ENCODE measurements at places on chromosomes 11 and 22. TPM values are rescaled to one million over a fixed set of nuclear protein-coding genes. Genes with fewer than 3 reads are reported as not detected.

- no peak for DNase-seq
Measured at GRCh38 chr11:103484545-103484944, 375.3 kb downstream of the DYNC2H1 start.

- DNase-seq: no peak
Measured at GRCh38 chr11:4086575-4087353, 7.8 kb upstream of the RRM1 start.

GRCh38 chr11:44817207-44817949, 90.6 kb downstream of the TSPAN18 start:
- no peak for DNase-seq

GRCh38 chr11:103901656-103902055, 134.8 kb upstream of the DDI1 start:
- DNase-seq: no peak

- no peak for DNase-seq
Measured at GRCh38 chr11:20249796-20250195, 89.5 kb upstream of the DBX1 start.

DNA sequence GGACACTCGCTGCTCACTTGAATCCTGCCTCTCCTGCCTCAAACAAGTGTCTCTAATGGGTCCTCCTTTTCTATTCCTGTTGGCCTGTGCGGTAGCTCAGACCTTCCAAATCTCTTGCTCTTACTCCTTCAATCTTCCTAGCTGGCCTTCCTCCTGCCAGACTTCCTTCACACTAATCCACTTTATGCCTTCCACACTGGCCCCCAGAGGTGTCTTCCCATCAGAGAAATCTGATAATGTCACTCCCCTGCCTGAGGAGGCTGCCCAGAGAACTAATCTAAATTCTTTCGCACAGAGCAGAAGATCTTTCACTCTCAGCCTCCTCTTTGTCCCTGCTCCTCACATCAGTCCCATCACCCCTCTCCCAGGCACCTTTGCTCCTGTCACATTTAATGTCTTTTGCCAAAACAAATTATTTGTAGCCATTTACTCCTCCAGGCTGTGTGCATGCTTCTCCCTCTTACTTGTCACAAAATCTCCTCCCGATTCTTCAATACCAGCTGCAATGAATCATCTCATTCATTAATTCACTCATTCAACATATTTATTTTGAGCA, 175.7 kb downstream of the MAML2 start:
- no peak for DNase-seq

C11orf86 gene
- not detected for total RNA-seq

GRCh38 chr11:119501777-119502405, 78.9 kb upstream of the THY1 start:
- no peak for DNase-seq

DNA sequence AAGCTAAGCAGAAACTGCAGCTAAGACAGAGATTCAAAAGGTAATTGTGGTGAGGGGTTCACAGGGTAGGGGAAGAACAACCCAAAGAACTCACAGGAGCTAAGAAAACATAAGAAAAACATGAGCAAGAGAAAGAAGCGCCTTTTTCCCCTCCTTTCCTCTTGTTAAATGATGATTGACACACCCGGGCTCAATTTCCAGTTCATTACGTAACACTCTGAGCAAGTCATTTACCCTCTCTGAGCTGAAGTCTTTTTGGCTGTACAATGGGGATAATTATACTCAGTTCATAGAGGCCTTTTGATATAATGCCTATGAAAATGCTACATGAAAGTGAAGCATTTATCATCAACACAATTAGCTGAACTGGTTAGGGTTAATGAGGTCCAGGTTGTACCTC, 17.2 kb downstream of the LRP4 start:
- DNase-seq: no peak

GRCh38 chr22:32052936-32053791, 10.1 kb downstream of the SLC5A1 start:
- no peak for DNase-seq

DNA sequence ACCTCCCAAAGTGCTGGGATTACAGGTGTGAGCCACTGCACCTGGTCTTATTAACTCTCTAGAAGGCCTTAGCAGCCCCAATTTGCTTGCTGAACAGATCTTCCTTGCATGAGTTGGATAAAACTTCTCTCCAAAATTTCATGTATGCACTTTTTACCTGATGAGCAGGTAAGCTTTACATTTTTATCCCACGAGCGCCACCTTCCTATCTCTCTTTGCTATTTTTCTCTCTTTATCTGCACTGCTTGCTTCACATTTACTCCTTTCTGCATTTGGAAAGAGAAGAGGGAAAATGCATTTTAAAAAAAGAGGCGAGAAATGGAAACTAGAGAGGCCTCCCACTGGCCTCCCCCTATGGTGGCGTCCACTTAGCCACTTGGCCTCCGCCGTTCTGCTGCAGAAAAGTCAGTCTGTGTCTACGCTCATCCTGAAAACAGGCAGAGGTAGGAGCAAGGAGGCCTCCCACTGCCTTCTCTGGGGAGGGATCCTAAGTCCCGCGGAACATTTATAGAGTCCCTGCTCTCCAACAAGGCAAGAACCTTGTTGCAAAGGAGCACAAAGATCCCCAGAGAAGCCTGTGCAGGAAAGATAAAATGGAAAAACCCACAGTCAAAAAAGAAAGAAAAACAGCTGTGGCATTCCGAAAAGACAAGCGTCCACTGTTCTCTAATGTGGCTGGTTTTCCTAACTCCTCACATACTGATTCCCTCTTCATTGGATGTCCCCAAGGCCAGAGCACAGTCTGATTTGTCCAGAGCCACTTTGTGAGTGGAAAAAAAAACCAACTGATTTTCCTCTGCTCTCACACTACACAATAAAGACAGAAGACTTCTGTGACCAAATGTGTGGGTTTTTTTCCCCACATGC, 62.2 kb upstream of the INCENP start:
- DNase-seq: no peak

CHADL gene
- 1.9 TPM for total RNA-seq

DNA sequence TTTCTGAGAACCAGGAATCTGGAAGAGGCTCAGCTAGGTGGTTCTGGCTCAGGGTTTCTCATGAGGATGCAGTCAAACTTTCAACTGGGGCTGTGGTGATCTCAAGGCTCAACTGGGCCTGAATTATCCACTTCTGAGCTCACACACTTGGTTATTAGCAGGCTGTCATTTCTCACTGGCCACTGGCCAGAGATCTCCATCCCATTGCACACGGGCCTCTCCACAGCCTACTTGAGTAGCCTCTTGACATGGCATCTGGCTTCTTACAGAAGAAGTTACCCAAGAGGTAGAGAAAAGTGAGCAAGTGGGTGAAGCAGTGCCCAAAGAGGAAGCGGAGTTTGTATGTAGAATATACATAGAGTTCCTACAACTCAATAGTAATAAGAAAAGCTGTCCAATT, 16.0 kb downstream of the CALCA start:
- DNase-seq: no peak

DNA sequence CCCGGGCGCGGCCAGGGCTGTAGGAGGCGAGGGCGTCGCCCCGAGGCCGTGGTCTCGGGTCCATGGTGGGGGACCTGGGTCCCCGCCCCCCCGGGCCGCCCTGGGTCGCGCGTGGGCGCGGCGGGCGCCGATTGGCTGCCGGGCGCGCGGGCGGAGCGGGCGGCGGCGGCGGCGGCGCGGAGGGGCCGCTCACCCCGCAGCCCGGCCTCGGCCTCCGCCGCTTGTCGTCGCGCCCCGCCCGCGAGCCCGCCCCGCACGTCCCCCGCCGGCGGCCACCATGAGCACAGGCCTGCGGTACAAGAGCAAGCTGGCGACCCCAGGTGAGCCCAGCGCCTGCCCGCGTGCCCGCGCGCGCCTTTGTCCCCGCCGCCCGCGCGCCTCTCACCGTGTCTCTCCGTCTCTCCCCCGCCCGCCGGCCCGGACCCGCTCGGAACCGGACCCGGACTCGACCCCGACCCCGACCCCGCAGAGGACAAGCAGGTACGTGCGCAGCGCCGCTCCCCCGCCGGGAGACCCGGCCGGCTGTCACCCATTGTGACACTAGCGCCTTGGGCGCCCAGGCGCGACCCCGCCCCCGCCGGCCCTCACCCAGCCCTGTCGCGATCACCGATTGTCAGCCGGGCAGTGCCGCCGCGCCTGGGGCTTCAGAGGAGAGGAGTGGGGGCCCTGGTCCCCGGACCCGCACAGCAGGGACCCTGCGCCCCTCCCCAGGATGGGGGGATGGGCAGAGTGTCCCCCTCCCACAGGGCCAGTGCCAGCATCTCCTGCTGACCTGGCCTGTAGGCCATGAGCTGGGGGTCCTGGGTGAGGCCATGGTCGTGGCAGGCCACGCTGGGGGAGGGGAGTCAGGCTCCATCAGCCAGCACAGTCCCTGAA, at the start of gene SEPTIN5:
Gene SEPTIN5 (plus strand): TSS at position 192 of the 876 bp plus-strand sequence. CDS start 86 bp downstream, at position 278.
- DNase-seq: no peak

GRCh38 chr11:46461461-46461927, 69.9 kb upstream of the CHRM4 start:
- DNase-seq: peak; percentile 13

- DNase-seq: no peak
Measured at GRCh38 chr11:75307058-75307457, 44.4 kb downstream of the ARRB1 start.

DNA sequence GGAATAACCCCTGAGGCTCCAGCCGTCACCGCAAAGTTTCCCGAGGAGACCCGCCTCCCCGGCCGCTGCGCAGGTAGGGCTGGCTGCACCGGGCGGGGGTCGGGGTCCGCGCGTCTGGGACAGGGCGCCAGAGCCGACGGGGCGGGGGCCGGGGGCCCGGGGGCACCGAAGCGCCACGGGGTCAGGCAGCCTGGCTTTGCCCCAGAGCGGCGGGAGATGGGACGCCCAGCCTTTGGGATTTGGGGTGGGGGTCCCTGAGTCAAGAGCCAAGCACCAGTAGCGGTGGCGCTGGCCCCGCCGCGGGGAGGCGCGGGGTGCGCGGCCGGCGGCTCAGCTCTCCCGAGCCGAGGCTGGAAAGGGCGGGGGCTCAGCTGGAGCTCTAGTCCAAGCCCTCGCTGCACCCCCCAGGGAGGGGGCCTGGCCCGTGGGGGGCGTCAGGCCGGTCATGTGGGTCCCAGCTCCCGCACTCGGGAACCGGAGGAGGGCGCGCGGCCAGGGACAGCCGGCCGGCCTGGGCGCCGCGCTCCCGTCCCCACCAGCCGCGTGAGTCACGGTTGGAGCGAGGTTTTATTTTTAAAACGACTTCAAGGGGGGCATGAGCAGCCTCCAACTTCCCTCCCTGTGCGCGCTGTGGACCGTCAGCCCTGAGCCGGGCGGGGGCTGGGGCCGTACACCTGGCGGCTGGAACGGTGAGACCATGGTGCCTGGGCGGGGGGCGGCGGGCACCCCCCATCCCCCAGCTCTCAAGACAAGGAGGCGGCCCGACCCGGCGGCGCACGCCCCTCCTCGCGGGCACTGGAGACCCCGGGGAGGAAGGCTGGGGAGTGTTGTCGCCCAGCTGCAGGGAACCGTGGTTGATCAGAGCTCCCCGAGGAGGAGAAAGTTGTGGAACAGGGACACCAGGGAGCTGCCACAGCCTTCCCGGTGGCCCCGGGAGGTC, 626 bp downstream of the FLRT1 start:
- peak; percentile 55 for DNase-seq

DNA sequence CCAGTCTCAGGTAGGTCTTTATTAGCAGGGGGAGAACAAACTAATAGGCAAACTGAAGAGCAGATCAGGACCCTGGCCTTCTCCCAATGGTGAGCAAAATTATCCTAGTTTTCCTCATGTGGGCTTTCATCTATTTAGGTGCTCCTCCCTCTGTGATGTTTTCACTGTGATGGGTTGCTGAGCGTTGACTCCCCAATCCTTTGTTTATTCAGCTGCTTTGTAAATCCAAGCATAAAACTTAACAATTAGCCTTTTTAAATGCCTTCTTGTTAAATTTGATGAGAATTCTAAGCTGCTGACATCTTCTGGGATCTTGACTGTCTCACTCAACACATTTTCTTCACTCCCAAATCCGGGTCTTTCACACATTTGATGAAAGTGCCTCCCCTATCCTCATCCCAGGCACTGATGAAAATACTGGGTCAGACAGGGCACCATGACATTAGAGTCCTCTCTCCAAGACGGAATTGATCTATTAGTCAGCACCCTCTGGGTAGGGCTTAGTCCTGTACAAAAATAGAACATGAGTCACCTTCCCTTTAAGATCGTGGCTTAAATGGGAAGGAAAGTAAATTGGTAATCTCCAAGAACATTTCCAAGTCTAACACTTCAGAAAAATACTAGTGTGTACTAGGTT, 199.3 kb upstream of the ISX start:
- DNase-seq: no peak

DNA sequence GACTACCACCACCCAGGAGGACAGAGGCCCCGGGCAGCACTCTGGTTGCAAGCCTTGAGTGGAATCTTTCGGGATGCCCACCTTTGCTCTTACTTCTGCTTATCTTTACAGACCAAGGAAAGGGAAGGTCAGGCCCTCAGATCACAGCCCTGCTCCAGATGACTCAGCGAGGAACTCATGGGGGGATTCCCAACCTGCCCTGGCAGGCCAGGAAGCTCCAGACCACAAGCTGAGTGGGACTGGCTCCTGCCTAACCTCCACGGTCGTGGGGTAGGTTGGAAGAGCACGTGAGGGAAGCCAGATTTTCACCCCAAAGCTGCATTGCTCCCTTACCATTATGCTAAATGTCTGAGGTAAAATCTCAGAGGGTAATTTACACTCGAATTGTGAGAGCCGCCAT, 11.8 kb downstream of the TBC1D10A start:
- no peak for DNase-seq

- no peak for DNase-seq
Measured at GRCh38 chr22:44329179-44329796, 16.5 kb upstream of the SHISAL1 start.

GRCh38 chr11:86800076-86800959, at the start of gene PRSS23:
PRSS23 (plus strand) TSS chr11:86800542; CDS start chr11:86807644, 7,102 bp downstream.
- peak; percentile 57 for DNase-seq

DNA sequence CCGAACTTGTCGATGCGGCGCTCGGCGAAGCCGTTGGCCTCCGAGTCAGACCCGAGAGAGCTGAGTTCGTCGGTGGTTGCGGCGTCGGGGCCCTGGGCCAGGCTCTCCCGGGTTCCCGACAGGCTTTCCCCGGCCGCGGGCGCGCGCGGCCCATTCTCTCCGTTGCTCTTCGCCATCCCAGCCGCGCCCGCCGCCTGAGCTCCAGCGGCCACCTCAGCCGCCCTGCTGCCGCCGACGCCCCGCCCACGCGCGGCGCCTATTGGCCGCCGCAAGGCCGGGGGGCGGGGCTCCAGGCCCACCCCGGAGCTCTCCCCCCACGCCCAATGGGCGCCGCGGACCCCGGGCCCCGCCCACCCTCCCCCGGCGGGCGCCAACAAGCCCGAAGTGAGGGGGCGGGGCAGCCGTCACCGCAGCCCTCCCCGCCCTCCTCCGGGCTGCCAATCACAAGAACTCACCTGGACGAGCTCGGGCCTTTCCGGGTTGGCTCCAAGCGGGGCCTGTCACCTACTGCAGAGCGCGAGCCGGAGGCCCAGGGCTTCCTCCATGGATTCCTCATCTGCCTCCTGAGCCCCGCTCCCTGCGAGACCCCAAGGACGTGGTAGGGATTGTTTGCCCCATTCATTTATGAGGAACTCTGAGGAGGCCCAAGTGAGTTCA, at the start of gene TBC1D10A:
Gene TBC1D10A (minus strand): TSS at position 236 of the 657 bp plus-strand sequence. CDS start 60 bp downstream, at position 176.
- peak; percentile 91 for DNase-seq

DNA sequence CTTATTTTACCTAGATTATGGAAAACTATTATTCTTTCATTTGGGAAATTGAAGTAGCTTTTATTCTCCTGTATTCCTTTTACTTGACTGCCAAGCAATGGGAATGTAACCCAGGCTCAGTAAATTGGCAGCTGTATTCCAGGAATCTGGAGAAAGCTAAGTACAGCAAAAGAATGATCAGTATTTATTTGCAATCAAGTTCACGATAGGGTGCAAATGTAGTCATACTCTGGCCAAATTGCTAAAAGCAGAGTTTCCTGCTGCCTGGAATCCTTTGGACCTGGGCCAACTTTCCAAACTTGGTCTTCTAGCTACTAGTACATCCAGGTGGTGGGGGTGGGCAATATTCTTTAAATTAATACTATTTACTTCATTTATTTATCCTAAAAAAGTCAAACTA, 286.0 kb upstream of the CTSC start:
- DNase-seq: no peak

SLC22A12 gene
- total RNA-seq: 2.4 TPM

RAB36 gene
- 1.7 TPM for total RNA-seq
